ENCODE measurements at places on chromosomes 7 and 10.

DNA sequence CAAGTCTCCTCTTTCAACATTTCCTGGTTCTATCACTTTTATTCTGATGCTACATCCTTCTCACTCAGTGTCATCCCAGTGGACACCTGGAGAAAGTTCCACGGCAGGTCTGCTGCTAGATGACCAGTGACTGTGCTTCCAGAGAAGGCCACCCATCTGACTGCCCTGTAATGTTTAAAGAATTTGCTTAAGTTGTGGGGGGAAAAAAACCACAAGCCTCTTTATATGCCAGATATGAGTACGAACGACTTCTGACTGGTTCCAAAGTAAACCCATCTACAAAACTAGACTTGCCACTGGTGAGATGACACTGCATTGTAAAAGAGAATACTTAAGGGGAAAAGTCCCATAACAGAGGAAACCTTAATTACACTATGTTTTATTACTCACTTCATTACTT lies 69.6 kb upstream of the VWC2 start:
- DNase-seq, result no peak

DNA sequence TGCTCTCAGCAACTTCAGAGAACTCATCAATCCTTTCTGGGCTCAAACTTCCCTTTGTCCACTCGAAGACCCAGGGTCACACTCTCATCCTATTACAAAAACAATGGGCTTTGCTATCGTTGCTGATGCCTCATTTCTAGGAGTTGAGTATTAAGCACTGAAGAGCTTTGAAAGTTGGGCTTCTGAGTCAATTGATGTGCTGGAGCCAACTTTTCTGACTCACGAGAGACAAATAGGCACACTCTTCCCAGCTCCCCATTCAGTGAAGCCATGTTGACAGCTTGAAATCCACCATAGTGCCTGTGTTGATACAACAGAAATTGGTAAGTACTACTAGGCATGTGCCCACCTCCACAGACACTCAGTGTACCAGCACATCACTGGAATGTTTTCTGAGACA lies 97.5 kb upstream of the PRSS58 start:
- DNase-seq, result no peak

GRCh38 chr7:110960811-110961210 lies 130.1 kb upstream of the LRRN3 start:
- DNase-seq, result no peak

- no peak for DNase-seq
Observed at GRCh38 chr10:35707642-35708425, 65.7 kb upstream of the FZD8 start.

GRCh38 chr7:28548416-28548815 lies 136.1 kb downstream of the CREB5 start:
- no peak for DNase-seq

- DNase-seq, result no peak
Observed at GRCh38 chr7:117190746-117191435, 132.0 kb downstream of the WNT2 start.

DNA sequence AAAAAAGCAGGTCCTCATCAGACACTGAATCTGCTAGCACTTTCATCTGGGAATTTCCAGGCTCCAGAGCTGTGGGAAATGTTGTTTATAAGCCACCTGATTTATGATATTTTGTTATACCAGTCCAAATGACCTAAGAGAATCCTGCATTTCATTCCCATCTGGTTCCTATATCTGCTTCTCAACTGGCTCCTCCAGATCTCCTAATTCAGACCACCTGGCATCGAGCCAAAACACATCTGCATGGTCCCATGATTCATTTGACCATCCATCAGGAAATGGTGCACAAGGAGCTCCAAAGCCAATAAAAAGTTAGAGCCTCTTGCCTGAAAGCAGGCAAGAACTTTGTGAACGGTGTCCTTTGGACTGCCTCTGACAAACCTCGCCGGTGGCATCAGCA lies 108.9 kb downstream of the IPMK start:
- no peak for DNase-seq

- DNase-seq, result no peak
Observed at GRCh38 chr10:14047431-14047830, 283.3 kb downstream of the FRMD4A start.

DNA sequence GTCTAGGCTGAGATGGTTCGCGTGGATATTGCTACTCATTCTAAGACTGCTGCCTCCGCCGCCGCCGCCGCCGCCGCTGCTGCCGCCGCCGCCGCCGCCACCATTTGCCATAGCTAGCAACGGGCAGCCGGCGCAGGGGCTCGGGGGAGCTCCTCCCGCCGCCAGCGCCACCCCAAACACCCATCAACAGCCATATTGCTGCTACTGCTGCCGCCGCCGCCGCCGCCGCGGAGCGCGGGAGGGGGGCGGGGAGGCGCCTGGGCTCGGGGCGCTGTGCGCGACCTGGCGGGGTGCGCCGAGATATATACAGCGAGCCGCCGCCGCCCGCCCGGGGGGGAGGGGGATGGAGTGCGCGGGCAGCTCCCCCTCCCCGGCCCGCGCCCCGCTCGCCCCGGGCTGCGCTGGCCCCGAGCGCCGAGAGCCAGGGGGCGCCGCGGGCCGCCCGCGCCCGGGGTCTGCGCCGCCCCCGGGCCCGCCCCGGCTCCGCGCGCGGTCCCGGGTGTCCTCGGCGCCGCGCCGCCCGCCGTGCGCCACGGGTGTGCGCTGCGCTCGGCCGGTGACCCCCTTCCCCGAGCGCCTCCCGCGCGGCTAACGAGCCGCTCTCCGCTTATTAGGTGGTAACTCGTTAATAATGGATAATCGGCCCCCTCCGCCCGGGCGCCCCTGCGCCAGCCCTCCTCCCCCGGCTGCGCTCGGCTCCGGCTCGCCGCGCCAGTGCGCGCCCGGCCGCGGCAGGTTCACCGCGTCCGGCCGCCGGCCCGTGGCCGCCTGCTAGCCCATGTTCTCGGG lies at the start of gene KCNMA1:
Gene KCNMA1 (minus strand): TSS at position 277 of the 789 bp plus-strand sequence.
- peak; percentile 18 for DNase-seq

GRCh38 chr7:23895666-23896096 lies 185.7 kb downstream of the STK31 start:
- DNase-seq, result no peak
